ENCODE measurements at places on chromosomes 2 and 18. TPM values are rescaled to one million over a fixed set of nuclear protein-coding genes. Genes with fewer than 3 reads are reported as not detected.

- no peak for DNase-seq
These were observed 28.5 kb upstream of the PPP3R1 start for GRCh38 chr2:68280796-68281195.

DNA sequence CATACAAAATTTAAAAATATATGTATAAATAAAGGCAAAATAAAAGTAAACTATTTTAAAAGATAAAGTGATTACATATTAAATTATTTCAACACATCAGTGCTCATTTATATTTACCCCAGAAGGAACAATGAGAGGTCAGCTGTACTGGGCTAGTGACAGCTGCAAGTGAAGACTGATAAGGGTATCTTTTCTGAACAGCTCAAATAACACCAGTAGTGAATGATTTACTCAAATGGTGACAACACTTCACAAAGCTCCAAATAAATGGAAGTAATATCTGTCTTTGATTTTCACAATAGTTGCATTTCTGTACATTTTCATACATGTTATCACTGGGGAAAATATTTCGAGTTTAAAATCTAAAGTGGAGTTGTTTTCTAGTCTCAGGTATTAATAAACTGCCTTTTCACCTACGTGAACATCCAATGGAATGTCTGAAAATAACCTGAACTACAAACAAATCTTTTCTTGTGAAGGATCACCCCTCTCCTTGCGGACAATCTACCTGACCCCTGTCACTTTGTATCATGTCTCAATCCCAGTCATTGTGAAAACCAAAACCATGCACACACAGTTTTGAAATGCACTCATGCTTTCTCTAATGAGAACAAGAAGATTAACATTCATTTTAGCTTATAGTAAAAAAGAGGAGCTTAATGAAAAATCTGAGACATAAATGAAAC, 1928.8 kb upstream of the CELF4 start:
- DNase-seq, result no peak

DNA sequence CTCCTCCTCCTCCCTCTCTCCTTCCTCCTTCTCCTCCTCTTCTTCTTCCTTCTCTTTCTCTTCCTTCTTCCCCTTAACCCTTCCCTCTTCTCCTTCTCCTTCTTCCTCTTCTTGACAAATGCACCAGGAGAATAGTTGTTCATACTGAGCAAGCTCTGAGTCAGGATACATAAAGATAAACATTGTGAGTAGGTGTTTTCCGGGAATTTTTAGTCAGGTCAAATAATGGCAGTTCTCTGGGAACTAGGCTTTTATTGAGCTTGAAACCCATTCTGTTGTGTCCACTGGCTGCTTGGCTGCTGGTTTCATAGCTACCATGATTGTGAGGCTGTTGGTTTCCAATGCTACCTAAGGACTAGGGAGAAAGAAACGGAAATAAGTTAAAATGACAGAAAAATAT, 1144.7 kb upstream of the DDX18 start:
- DNase-seq, result no peak

GRCh38 chr2:155412598-155412997, 714.1 kb downstream of the KCNJ3 start:
- no peak for DNase-seq

GRCh38 chr2:200319548-200320337, 13.2 kb downstream of the SPATS2L start:
- no peak for DNase-seq

- DNase-seq, result no peak
These were observed 718.8 kb downstream of the DPP10 start for GRCh38 chr2:115161081-115161770.

Gene RTP5
- total RNA-seq, result not detected

GRCh38 chr2:174198846-174199564, 49.3 kb downstream of the OLA1 start:
- no peak for DNase-seq

Gene IL36RN
- total RNA-seq, result 0.25 TPM

DNA sequence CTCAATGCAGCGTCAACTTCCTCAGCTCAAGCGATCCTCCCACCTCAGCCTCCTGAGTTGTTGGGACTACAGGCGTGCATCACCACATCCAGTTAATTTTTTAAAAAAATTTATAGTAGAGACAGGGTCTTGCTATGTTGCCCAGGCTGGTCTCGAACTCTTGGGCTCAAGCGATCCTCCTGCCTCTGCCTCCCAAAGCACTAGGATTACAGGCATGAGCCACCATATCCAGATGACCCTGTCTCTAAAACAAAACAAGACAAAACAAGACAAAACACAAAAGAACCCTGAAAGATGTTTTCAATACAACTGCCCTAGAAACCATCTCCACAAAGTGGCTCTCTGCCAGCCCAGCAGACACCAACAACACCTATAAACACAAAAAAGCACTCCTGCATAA, 31.4 kb downstream of the ANKRD29 start:
- no peak for DNase-seq

Gene ZAP70
- 16.7 TPM for total RNA-seq

GRCh38 chr18:8153887-8154583, 455.2 kb upstream of the RAB12 start:
- no peak for DNase-seq

DNA sequence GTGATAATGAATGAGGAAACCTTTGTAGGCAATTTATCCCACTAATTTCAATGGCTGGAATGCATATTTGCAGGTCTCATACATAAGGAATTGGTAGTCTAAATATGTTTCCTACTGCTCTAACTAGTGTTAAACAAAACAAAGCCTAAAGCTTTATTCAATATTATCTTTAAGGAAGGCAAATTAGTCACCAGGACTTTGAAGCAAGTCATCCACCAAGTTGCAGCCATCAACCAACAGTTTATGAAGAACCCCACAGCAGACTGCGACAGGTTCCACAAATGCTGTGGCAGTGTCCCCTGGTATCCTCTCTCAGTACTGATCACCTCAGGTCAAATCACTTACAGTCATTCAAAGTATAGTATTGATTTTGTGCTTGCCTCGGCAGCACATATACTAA, 181.5 kb upstream of the ZFP36L2 start:
- DNase-seq, result no peak

DNA sequence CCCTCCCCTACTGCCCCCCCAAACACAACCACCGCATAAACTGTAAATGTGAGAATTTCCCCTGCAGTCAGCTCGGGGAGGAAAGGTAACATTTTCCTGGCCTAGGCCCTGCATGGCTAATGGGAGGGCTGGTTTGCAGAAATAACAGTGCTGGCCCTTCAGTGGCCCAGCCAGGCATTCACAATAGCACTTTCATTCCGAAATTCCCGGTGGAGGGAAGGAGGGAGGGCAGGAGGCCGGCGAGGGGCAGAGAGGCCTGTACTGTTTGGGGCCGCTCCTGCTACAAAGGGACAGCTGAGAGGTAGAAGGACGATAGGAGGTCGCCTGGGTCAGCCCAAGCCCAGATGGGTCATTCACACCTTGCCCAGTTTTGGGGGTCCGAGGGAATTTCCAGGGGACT, 11.3 kb downstream of the CYP26B1 start:
- no peak for DNase-seq

DNA sequence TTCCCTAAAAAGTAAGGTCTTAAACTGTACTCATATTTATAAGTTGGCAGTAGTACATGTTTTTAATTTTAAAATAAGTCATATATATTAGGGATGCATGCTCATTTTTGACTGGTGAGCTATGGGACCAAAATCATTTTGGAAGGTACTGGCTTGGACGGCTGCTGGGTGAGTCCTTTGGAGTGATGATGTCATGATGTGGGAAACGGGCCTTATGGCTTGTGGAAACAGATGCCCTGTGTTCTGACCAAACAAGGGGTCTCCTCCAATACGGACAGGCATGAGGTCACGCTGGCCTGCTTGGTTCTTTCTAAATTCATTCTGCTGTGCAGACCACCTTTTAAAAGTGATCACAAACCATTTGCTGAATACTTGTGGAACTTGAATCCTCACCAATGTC, 109.2 kb upstream of the MGAT5 start:
- no peak for DNase-seq

GRCh38 chr18:50218432-50219197, 23.7 kb upstream of the MYO5B start:
- no peak for DNase-seq

DNA sequence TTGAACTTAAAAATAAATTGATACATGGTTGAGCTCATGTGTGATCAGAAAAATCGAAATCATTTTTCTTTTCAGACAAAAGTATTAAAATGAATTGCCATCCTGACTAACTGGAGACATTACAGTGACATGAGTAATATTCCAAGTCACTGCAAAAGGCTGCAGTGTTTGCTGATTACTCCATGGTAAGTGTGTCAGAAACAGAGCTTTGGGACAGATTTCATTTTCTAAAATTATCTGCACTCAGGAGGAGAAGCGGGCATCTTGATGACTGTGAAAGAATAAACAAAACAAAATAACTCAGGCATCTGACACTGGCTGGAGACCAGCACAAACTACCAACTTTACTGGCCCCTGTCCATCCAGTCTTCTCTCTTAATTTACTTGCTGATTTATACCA, 312.3 kb upstream of the PIK3C3 start:
- no peak for DNase-seq

- DNase-seq, result no peak
These were observed 40.9 kb upstream of the KDM3A start for GRCh38 chr2:86400321-86400720.

DNA sequence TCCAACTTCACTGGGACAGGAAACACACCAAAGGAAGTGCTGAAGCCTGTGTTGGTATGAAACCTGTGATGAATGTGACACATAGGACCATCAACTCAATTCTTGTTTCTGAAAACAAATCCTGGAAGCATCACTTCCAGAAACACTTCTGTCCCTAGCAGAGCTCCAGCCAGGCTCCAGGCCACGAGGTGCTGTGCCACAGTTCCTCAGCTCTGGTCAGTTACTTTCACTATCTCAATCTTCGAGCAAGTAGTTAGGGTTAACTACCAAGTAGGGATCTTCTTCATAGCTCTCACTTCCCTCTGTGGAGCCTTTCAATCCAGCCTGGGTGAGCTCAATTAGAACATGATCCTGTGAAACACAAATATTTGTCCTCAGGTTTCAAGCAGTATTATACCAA, 3.6 kb upstream of the LCT start:
- no peak for DNase-seq

GRCh38 chr2:215356948-215357461, 45.1 kb downstream of the ATIC start:
- DNase-seq, result no peak

GRCh38 chr2:176085120-176085788, 1.5 kb upstream of the EVX2 start:
- DNase-seq, result no peak

GRCh38 chr2:121626777-121627524, 22.3 kb downstream of the CLASP1 start:
- no peak for DNase-seq

DNA sequence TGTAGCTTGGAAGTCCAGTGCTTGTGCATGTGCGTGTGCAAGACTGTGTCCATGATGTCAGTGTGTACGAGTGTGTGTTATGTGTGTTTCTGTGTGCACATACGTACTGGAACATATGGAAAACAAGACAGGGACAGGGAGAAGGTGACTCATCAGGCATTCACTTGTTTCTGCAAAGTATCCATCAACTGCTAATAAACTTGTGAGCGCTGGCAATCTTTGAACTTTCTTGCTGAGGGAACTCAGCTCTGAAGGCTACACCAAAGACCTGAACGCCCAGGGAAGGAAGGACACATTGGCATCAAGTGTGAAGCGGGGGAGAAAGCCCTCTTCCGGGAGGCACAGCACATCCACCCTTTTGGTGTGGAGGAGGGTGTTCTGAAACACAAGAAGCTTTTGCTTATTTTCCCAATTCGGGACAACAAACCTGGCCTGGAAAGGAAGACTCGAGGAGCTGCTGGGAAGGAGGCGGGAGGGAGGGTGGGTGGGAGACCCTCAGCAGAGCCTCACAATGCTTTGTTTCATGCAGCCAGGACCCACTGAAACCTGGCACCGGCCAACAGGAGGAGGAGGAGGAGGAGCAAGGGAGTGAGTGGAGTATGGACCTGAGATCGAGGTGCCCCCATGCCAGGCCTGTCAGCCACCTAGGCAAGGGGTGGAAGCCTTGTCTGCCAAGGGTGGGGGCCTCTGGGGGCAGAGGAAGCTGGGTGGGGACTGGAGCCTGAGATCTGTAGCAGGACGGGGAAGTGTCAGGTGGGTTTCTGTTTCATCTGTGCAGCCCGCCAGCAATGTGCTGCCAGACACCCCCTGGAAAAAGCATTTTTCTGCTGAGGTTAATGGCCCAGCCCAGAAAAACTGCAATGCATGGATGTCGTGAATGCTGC, 26.8 kb downstream of the SMAD7 start:
- no peak for DNase-seq

DNA sequence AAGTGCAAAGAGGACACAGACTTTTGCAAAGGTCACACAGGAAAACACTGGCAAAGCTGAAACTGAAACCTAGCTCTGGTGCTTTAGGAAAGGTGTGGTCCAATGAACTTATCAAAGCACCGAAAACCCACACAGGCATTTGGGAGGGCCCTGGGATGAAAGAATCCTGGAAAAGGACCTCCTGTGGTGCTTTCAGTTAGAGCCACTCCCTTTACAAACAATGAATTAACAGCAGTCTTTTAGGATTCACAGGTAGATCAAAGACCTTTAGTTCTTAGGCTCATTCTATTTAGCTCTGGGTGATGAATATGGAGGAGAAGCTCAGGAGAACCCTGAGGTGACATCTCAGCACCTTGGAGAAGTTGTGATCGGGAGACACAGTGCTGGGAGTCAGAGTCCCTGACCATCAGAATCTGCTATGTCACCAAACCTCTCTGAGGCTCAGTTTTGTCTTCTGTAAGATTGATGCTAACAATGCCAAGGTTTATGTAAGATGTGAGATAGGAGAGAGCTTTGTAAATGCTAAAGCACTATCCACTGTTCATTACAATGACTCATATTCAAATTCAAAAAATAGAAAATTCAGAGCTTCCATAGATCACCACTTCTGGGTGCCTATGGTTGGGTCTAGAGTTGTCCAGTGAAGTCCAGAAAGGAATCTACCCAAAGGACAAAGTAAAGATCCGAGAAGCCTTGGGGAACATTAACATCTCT, 39.3 kb downstream of the VSNL1 start:
- DNase-seq, result no peak

- DNase-seq, result no peak
These were observed 301.9 kb downstream of the PTH2R start for GRCh38 chr2:208708486-208708885.

- DNase-seq, result no peak
These were observed 20.4 kb upstream of the SANBR start for GRCh38 chr2:61045226-61045625.

Gene RSAD2
- 0.25 TPM for total RNA-seq

Gene FSIP2
- total RNA-seq, result 1.2 TPM

Measured in vagina (tissue), 2 donors.